Lung (tissue), 17 donors: ENCODE measurements at places on chromosomes 16 and 17.

GRCh38 chr16:65334081-65334480 lies 212.2 kb upstream of the CDH11 start:
- peak; percentile 79 for DNase-seq

DNA sequence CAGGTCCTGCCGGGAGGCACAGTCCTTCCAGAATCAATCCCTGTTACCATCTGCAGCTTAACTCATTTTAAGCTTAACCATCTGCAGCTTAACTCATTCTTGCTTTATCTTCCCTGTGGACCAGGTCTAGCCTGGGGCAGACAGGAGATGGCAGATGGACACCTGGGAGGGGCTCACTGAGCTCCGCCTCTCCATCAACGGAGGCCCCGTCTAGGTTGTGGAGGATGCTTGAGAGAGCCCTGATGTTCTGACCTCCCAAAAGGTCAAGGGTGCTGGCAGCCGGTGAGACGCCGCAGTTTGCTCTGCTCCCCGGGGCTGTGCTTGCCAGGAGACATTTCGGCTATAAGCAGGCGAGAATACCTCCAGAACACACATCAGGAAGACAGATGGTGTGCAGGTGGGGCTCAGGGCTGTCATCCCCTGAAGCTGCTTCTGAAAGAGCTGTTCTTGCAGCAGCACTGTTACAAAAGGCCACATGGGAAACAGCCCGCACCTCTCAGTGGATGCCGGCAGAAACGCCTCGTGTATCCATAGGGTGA lies 41.3 kb downstream of the BAIAP2 start:
- no peak for DNase-seq

DNA sequence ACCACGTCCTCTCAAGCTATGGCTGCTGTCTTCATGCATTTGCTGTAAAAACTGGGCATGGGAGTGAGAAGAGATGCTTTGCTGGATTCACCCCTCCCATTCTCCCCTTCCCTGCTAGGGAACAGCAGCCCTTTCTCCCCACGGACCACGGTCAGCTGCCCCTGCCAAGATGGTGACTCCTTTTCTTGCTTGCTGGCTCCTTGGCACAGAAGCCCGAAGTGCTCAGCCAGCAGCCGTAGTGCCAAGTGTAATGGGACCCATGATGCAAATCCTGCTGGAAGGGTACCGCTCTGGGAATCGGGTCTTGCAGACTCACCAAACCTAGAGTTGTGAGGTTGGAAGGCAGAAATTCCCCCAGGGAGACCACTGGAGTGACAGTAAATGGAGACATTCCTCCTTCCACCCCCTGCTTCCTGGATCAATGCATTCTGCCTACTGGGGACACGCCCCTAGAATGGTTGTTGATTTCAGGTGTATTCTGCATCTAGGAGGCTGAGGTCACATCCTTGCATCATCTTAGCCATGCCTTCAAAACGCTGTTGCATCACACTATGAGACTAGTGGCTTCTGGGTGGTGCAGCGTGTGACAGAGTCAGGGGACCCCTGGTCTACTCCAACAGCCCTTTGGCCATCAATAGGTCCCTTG lies 63.0 kb upstream of the CBX4 start:
- no peak for DNase-seq

- no peak for DNase-seq
Measured at GRCh38 chr16:77409311-77409710, 25.5 kb downstream of the ADAMTS18 start.

DNA sequence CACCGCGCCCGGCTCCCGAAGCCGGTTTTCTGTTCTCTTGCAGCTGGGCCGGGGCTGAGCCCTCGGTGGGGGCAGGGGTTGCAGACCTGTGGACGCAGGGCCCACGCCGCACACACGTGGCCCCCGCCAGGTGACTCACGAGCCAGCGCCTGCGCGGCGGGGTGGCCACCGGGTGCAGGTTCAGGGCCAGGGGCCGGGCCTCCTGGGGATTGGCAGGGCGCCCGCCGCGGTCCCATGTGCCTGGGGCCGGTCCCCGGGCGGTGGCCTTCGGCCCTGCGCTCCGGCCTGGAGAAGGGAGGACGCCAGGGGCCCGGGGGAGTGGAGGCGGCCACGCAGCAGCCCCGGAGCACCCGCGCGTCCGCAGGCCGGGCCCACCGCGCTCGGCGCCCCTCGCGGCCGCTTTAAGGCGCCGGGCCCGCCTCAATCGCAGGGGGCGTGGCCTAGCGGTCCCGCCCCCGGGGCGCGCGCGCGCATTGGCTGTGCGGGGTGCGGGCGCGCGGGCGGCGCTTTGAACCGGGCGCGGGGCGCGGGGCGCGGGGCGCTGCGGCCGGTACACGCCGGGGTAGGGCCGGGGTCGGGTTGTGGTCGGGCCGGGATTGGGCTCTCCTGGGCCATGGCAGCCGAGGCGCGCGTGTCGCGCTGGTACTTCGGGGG lies at the start of gene SLC25A10:
TSS of gene SLC25A10 (plus strand) at position 471 of the 654 bp plus-strand sequence. CDS start at position 614, 143 bp downstream.
- DNase-seq = peak; percentile 85

GRCh38 chr17:47801176-47801765 lies 20.3 kb downstream of the OSBPL7 start:
- no peak for DNase-seq

DNA sequence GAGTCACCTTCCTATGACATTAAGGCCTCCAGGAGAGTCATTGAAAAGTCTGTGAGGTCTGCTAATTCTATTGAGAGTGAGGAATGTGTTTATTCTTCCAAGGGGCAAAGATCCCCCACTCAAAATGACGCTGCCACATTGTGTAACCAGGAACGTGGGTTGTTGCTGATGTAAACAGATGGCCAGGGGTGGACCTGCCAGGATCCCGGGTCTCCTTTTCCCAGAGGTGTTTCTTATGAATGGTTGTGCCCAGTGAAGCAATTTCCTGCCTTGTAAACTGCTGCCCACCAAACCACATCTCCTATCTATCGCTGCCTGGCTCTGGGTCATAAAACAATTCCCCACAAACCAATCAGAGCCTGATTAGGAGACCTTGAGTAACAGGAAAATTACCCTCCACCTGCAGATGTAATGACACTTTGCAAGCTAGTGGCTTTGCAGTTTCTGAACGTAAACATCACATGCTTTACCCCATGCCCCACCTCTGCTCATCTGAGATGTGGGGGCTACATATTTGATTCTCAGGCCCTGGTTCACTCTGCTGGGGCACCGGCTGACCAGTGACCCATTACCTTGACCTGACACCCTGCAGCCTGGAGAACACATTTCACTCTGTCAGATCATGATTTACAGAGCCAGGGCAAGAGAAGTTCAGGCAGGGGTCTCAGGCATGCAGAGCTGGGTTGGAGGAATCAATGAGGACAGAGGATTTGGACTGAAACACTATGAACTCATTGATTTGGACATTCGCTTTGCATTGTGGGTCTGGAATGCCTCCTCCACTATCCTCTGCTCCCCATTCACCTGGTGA lies 33.1 kb upstream of the DDX52 start:
- DNase-seq = no peak

- no peak for DNase-seq
Measured at GRCh38 chr16:84449156-84450140, 55.0 kb downstream of the MEAK7 start.

GRCh38 chr16:50467943-50468748 lies 80.0 kb upstream of the NKD1 start:
- peak; percentile 78 for DNase-seq

- DNase-seq = no peak
Measured at GRCh38 chr16:47144559-47144877, 773 bp upstream of the NETO2 start.

DNA sequence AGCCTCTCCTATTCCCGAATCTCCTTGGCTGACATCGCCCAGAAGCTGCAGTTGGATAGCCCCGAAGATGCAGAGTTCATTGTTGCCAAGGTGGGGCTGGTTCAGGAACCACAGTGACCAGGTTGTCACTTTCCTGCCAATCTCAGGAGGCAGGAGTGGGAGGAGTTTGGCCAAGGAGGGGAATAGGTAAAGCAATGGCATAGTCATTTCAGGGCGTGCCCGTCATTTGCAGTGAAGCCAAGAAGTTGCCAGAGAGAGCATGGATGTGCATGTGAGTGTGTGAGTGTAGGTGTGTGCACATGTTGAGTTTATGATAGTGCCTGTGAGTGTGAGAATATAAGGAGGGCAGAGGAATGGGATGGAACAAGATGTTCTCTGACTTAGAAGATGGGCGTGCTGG lies 14.8 kb downstream of the PSMD3 start:
- DNase-seq = no peak

DNA sequence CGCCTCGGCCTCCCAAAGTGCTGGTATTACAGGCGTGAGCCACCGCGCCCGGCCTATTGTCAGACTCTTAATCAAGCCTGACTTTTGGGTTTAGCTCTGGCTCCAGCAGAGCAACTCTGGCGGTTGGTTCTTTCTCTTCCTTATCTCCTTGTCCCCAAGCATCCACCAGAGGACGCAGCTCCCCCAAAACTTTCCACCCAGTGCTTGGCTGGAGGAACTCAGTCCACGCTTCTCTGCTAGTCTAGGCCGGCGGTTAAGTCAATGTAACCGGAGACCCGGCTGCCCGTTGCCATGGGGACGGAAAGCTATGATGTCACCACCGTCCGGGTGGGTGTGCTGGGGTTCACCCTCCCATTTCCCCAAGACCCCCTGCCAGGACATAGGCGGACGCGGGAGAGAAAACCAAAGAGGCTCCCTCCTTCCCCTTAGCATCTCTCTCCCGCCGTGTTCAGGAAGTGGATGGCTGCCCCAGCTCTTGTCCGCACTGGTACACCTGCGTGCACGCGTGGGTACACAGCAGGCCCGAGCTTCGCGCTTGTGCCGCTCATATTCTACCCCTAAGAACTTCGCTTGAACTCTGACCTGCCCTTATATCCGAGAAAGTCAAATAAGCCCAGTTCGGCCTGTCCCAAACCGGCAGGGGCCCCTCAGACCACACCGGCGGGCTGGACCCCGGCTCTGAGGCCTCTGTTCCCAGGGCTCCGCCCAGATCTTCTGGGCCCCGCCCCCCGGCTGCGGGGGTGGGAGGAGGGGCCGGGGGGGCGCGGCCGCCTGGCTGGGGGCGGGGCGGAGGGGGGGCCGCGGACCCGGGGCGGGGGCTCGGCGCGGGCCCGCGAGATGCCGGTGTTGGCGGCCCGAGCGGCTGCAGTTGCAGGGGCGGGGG lies at the start of gene RND2:
TSS of gene RND2 (plus strand) at position 825 of the 883 bp plus-strand sequence. CDS start 117 bp downstream, outside the sequence.
- DNase-seq = peak; percentile 94

DNA sequence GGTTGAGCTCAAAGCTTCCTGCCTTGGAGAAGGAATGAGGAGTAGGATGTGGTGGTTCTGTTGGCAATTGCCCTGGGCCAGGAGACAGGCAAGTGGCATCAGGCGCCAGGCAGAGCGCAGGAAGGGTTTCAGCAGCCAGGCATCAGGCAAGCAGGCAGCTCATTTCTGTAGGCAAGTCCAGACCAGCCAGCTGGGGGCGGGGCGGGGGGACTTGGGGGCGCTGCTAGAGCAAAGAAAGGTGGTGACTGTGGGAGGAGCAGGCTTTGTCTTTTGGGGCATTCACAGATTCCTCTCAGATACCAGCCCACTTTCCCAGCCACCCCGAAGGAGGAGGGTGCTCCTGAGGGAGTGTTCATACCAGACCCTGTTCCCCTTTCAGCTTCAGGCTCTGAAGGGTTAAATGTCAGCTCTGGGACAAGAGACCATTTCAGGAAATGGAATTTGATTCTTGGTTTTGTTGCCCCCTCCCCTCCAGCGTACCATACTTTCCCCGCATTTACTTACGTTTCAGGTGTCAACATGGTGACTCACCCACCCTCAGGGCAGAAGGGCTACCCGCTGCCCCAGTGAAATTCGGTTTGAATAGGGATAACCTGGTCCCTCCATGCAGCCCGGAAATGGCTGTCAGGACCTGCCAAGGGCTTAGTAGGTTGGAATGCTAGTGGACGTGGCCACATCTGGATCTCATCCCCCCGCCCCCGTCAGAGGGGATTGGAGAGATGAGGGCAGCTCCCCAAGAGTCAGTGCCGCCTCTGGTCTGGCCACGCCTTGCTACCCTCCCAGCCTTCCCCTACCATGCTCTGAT lies 13.2 kb downstream of the NGFR start:
- peak; percentile 58 for DNase-seq

DNA sequence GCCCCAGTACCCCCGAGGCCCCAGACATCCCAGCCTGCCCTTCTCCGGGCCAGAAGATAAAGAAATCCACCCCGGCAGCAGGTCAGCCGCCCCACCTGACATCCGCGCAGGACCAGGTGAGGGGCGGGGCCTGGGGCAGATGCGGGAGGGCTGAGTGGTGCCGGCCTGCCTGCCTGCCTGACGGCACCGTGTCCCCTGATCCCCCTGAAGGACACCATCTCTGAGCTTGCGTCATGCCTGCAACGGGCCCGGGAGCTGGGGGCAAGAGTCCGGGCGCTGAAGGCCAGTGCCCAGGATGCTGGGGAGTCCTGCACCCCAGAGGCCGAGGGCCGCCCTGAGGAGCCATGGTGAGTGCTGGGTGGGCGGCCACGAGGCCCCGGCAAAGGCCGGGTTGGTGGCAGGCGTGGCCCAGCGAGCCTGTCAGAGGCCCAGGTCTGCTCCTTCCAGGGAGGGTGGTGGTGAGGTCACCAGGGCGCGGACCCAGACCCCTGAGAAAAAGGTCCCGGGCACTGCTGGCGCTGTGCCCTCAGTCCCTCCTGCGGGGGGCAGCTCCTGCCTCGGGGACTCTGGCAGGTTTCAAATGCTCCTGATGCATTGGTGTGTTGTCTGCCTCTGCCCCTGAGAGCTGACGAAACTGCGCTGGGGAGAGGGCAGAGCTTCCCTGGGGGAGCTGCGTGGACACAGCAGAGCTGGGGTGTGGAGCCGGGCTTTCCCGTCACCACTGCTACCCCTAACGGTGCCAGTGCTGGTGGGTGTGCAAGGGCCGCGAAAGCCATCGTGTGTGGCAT lies 1.2 kb downstream of the CDT1 start:
- no peak for DNase-seq

- DNase-seq = no peak
Measured at GRCh38 chr17:74452841-74453661, 13.4 kb upstream of the CD300A start.

GRCh38 chr17:44280392-44280937 lies 12.5 kb upstream of the SLC4A1 start:
- no peak for DNase-seq

DNA sequence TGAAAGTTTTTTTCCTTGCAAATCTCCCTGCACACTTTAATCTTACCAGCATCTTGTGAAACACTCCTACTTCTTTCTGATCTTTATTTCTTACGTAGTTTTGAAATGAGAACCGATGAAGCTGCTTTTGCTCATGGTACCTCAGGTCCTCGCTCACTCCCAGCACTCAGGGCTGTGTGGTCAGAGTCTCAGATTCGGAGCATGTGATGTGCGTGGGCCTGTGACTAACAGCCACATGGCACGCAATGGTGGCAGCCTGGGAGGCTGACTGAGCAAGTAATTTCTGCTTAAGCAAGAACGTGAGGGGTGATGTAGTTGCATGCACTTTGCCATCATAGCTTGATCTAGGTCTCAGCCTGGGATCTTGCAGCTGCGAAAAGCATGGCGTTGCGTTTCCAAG lies 624.3 kb downstream of the MAF start:
- DNase-seq = no peak

GRCh38 chr17:60910415-60910814 lies 232.8 kb downstream of the BCAS3 start:
- no peak for DNase-seq
